Right forelimb (tissue), 1 donor: ENCODE measurements at places on chromosomes 12 and 14.

DNA sequence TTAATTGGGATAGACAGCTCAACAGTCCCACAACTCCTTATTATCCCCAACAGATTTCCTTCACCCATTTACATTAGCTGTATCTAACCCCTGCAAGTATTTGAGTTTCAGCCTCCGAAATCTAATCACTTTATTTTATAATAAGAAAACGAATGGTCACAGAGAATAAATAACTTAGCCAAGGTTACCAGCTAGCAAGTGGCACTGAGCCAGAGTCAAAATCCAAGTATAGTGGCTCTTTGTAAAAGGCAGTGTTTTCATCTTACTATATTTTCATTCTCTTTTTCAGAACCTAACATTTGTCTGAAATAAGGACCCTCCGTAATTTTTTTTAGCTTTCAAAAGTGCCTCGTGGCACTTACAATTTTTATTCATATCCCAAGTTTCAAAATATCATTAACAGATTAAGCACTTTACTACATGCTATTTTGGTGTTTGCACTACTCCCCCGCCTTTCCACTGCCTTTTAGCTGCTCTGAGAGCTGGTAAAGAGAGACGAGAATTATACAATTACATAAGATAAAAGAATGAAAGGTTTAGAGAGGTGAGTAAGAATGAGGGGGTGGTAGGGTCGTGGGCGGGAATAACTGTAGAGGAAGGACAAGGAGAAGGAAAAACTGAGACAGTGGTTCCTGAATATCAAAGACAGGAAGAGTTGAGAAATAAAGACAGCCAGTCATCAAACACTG is 3.7 kb upstream of the USP15 start:
- DNase-seq = no peak

GRCh38 chr12:59708484-59708883 is 112.7 kb downstream of the SLC16A7 start:
- no peak for DNase-seq

- DNase-seq = no peak
Observed at GRCh38 chr12:11895421-11896078, 175.2 kb upstream of the BCL2L14 start.

- DNase-seq = no peak
Observed at GRCh38 chr12:10111451-10111850, 12.7 kb upstream of the CLEC1A start.

DNA sequence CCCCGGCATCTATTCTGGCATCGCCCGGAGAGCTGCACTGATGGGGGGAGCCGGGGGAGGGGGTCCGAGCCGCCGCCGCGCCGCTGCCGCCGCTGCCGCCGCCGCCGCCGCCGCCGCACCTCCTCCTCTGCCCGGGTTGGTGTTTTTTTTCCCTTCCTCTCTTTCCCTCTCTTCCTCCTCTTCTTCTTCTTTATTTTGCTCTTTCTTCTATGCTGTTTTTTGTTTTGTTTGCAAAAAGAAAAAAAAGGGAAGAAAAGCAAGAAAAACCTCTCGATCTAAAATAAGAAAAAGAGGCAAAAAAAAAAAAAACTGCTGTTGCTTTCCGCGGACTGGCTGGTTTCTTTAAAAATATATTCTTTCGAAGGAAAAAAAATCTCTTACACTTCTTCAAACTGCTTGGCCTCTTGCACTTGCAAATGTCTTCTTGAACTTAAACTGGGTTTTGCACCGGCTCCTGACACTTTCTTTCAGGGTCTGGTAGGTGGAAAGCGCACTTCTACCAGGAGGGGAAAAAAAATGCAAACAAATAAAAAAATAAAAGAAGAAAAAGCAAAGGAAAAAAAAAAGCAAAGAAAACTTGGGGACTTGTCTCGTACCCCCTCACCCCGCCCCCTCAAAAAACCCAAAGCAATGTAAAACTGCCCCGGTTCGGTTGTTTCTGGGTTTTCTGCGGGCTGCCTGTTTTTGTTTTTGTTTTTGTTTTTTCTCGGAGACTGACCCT is 616 bp downstream of the BCL11B start:
- DNase-seq = no peak

- DNase-seq = no peak
Observed at GRCh38 chr12:121297435-121297991, 1.0 kb upstream of the CAMKK2 start.
